ENCODE measurements at places on chromosomes 6 and 20.
A peak's percentile ranks its signal among the peaks of the same experiment; 100 is the strongest.

GRCh38 chr6:38241200-38241871, 398.4 kb downstream of the BTBD9 start:
- no peaks in the 10 kb centered on the region for H3K4me1 ChIP-seq

- DNase-seq: no peak
- H3K4me1 ChIP-seq: no peaks in the 10 kb centered on the region
- no peaks in the 10 kb centered on the region for H3K27me3 ChIP-seq
- peaks cover 30% of the 10 kb centered on the region for H3K36me3 ChIP-seq
These were observed 53.0 kb upstream of the FAM83C start for GRCh38 chr20:35345189-35345588.

DNA sequence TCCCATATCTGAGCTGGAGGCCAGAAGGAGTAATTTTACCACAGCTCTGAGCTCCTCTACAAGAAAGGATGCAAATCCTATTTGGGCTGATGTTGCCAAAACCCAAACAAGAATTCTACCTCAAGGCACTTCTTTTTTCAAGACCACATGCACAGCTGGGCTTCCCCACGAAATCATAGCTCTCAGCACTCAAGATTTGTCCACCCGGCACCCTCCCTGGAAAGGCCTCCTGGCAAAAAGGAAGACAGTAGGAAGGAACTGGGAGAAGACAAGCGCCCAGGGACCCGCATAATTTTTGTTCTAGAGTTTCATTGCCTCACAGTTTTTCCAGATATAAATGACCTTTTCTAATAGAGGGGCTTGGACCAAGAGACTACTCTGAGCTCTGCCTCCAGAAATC, 90.5 kb downstream of the BANF2 start:
- peaks cover 10% of the 10 kb centered on the region for H3K4me1 ChIP-seq
- H3K27me3 ChIP-seq: no peaks in the 10 kb centered on the region
- DNase-seq: no peak

GRCh38 chr6:92777146-92777740, 642.1 kb downstream of the EPHA7 start:
- H3K27me3 ChIP-seq: no peaks in the 10 kb centered on the region
- peak overlapping the region; percentile 3 for H3K27ac ChIP-seq
- no peak overlapping the region for H3K4me3 ChIP-seq
- peaks cover 30% of the 10 kb centered on the region for H3K4me1 ChIP-seq
- no peak for DNase-seq
